ENCODE measurements at places on chromosomes 3 and 15.

DNA sequence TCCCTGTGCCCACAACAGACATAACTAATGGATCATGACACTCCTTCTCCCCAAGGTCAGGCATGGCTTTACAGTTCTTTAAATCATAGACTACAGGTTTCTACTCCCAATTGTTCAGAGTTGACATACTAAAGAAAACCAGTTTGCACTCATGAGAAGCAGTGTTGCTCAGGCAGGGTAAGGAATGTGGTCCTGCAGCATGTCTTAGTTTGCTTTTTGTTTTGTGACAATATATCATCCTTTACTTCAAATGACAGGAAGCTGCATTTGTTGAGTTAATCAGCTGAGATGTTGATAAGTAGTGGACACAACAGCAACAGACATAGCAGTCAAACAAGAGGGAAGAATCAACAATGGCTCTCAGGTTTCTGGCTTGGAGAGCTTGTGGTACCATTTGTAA lies 267.5 kb downstream of the SLCO3A1 start:
- no peak for DNase-seq

DNA sequence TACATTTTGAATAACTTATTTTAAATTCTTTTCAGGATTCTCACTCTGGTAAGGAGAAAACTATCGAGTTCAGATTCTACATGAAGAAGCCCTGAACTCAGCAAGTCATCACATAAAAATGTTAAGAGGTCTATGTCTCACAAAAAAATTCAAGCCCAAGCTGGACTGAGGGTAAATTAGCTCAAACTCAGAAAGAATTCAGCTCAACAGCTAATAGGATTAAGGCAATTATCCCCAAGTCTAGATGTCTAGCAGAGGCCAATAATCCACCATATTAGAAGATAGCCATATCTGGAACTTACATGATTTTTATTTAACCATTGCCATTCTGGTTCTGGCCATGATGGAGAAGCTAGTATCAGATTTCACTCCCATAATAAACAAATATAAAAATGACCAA lies 909.7 kb downstream of the PLOD2 start:
- no peak for DNase-seq

DNA sequence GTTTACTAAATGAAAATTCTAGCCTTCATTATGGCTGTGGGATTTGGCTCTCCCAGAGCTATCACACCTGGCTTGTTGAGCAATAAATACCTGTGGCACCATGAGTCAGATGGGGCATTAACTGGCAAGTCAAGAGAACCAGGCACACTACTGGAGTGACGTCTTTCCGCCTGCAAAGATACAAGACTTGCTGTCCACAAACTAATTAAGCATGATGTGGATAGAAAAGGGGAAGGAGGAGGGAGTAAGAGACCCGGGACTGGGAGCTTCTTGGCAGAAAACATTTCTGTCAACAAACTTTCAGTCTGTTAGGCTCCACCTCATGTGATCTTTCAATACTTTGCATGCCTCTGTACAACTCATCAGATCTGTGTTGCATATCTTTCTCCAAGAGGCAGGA lies 56.5 kb downstream of the CLDN1 start:
- DNase-seq = no peak

DNA sequence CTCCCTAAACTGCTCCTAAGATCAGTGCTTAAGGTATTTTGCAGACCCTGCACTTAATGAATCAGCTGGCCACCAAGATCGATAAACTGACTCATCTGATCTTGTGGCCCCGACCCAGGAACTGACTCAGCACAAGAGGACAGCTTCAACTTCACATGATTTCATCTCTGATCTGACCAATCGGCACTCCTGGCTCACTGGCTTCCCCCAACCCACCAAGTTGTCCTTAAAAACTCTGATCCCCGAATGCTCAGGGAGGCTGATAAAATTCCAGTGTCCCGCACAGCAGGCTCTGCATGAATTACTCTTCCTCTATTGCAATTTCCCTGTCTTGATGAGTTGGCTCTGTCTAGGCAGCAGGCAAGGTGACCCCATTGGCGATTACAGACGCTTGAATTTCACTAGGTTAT lies 13.5 kb downstream of the HTR3E start:
- no peak for DNase-seq

GRCh38 chr3:40718209-40718608 lies 193.4 kb downstream of the ZNF621 start:
- DNase-seq = no peak

DNA sequence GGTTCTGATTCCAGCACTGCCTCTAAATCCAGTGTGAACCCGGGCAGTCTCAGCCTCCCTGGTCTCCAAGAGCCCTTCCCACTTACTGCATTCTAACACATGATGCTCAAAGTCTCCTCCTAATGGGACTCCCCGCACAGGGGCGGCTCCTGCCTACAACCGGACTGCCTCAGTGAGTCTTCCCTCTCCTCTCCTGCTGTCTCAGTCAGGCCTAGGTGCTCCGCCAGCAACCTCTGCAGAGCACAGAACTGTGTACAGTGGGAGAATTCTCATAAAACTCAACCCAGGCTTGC lies 28.9 kb downstream of the TBC1D2B start:
- DNase-seq = no peak

GRCh38 chr3:59300733-59301132 lies 250.9 kb upstream of the CFAP20DC start:
- no peak for DNase-seq

GRCh38 chr3:187718802-187719201 lies 16.4 kb upstream of the RTP2 start:
- DNase-seq = no peak

DNA sequence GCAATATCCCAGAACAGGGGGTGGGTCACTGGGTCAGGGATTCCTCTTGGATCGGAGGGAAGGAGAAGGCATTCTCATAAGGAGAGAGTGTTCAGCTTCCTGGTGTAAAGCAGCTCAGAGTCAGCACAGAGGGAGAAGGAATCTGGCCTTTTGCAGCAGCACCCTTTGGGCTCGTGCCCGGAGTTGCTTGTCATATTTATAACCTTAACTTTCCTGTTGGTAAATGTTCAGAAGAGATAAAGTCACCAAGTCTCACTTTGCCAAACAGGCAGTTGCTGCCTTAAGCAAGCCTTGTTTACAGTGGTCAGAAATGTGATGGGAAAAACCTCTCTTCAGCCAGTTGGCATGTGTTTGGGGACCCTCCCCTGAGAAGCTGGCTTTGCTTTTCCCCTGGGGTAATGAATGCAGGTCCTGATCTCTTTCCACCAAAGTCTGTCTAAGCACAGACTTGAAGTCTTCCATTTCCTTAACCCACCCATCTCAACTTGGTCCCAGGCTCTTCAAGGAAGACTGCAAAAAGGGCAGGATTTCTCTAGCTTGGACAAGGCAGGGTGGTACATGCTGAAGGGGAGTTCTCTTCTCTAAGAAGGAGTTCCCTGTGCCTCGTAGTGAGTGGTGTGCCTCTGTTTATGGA lies 206.9 kb upstream of the BHLHE40 start:
- no peak for DNase-seq

- DNase-seq = no peak
Measured at GRCh38 chr3:174423936-174424335, 435.2 kb upstream of the NAALADL2 start.

GRCh38 chr3:48039487-48040190 lies 23.4 kb upstream of the MAP4 start:
- DNase-seq = no peak

DNA sequence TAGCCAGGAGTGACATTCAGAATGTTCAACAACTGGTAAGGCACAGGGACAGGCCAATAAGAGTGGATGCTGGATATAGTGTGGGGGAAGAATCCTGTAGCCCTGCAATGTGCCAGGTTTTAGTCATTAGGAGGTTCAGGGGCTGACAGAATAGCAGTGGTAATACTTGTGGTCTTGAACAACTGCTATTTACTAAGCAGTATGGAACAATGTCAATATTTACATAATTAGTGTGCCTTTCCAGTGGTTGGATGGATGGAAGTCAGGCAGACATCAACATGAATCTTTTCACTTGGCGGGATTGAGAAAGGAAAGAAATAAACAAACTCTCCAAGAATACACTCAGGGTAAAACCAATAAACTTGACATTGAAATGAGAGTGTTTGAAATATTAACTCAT lies 55.1 kb downstream of the OTOL1 start:
- no peak for DNase-seq

- DNase-seq = no peak
Measured at GRCh38 chr15:23073890-23074646, 34.7 kb upstream of the TUBGCP5 start.

- DNase-seq = no peak
Measured at GRCh38 chr3:118001380-118001779, 1033.3 kb downstream of the IGSF11 start.

GRCh38 chr3:54853573-54854404 lies 74.1 kb downstream of the LRTM1 start:
- DNase-seq = no peak

GRCh38 chr15:76333720-76334437 lies 2.7 kb upstream of the ISL2 start:
- DNase-seq = no peak

DNA sequence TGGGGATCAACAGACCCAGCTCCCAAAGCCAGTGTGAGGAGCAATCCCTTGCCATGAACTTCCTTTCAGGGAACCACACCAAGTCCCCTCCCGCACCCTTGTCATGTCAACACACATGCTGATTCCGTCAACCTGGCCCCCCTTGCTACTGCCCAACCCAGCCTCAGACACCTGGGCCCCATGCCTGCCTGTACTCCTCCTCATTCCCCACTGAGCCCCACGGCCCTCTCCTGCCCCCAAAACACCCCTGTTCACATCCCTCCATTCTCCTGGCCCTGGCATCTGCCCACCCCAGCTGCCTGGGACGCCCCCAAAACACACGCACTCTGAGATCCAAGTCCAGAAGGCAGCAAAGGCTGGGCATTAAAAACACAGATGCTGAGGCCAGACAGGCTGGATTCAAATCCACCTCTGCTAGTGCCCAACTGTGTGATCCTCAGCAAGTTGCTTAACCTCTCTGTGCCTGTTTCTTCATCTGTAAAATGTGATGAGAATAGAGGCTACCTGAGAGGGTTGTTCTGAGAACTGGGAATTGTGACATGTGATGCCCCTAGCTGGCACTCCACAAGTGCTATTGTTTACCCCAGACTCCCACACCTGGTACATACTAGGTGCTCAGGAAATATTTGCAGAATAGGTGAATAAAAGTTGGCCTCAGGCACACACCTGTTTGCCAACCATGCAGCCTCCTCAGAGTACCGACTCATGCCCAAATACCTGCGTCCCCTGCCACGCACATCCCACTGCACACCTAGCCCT lies 2.3 kb downstream of the PLXND1 start:
- no peak for DNase-seq

GRCh38 chr3:178137206-178137605 lies 399.0 kb upstream of the KCNMB2 start:
- DNase-seq = no peak

DNA sequence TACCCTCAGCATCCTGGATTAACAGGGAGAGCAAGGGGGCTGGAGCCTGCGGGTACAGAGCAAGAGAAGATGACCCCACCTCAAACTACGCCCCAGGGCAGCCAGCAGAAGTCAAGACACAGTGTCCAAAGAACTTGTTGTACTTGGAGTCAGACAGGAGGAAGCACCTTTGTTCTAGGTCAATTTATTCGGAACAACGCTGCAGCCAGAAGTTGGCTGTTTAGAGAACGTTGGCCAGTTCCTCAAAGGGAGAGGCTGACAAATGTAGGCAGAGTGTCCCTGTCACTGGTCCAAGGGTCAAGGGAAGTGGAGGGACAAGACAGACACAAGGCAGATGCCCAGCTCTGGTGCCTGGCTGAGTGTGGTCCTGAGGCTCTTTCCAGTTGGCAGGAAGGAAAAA lies 32.1 kb upstream of the PIAS1 start:
- no peak for DNase-seq

GRCh38 chr3:45145223-45145622 lies 955 bp downstream of the CDCP1 start:
- DNase-seq = no peak

DNA sequence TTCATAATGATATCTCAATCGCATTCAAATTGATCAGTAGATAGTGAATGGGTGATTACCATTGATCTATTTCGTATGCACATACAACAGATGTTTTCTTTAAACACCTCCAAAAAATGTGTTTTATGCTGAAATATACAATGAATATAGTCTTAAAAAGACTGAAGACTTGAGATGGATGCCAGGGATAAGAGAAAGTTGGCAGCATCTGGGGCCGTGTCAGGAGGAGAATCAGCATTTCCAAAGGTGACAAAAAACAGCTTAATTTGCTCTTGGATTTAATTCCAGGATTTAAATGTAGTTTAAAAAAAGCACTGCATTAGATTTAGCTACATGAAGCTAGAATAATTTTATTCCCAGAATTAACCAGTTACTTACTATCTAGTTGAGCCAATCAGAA lies 199.7 kb upstream of the CNTN3 start:
- DNase-seq = no peak

DNA sequence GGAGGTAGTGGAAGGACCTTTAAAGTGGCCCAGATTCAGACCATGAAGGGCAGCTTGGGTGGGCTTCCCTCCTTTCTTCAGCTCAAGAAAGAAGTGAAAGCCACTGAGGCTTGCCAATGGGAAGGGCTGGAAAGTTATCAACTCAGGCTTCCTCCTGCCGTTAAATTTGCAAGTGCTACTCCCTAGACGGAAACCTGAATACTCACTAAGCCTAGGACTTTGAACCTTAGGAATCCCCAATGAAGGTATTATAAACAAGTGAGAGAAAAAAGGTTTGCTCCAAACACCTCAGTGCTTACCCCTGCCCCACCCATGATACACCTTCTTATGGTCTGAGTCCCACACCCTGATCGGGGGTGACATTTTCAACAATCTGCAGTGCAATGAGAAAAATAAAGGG lies 396.4 kb downstream of the SHQ1 start:
- no peak for DNase-seq

GRCh38 chr3:141202682-141203081 lies 28.9 kb upstream of the PXYLP1 start:
- no peak for DNase-seq

DNA sequence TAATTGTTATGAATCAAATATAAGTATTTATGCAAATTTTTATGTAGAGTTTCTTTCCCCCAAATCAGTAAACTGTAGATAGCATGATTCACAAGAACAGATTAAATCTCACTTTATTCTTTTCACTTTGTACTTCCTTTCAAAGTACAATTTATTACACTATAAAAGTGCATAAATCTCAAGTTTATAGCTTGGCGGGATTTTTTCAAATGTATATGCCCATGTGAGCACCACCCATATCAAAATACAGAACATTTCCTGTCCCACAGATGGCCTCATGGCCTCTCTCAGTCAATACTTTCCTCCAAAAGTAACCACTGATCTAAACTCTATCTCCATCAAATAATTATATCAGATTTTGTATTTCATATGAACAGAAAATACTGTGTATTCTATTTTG lies 196.1 kb upstream of the THRB start:
- no peak for DNase-seq
